Activated T-helper 1 cell treated with anti-CD3 and anti-CD28 coated beads, Interleukin-2, amount 50 U/mL, for 16 hours (primary cell): ENCODE measurements at places on chromosomes 5 and 9.

GRCh38 chr5:67021521-67021920, 175.1 kb downstream of the CD180 start:
- no peak for DNase-seq

DNA sequence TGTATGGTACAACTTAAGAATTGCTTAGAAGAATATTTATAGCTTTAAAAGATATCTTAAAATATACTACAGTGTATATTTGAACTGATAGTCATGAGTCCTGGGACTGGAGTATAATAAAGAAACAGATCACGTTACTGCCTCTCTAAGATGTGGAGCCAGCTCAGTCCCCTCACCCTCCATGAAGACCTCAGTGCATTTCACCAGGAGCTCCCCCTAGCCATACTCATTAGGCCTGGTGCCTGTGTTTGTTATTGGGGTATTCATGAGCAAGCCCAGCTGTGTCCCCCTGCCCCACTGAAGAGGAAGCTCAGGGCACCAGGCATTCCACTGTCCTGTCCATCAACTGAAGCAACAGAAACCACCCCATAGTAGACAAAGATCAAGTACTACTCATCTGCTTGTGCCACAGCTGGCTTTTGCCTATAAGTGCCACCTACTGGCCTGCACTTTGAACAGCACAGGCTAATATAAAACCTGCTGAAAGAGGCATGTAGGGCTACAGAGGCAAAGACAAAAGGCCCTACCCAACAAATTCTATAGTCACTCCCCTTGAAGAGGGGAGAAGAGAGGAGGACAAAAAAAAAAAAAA, 850.2 kb upstream of the NUDT12 start:
- DNase-seq, result no peak

DNA sequence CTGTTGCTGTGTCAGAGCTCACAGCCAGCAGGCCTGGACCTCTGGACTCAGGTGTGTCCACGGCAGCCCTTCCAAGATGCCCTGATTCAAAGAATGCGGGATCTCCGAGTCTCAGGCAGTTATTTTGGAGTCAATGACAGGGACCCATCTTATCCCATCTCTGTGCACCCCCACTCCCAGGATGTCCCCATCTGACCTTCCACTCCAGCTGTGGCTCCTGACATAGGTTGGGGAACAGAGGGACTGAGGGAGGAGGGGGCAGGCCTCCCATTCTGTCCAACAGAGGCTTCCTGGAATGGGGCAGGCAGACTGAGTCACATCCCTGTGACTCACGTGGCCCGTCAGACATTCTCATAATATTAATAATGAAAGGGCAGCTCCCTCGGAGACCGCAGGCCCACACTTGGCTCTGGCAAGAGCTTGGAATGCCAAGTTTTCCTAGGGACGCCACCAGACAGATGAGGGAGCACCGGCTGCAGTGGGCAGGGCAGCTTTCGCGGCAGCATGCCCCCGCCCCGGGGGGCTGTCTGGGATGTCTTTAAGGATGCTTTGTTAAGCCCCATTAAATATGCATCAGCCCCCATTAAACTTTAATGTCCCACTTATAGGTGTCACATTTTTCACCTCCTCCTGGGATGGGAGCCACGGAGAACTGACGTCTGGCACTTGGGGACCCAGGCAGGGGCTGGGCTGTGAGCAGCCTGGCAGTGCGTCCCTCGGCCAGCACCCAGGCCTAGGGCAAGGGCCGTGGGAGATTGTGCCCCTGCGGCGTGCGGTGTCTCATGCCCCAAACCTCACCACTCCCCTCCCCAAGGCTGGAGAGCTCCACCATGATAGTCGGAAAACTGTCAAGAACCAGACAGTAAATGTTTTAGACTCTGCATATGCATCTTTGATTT, 23.6 kb upstream of the FIBCD1 start:
- DNase-seq, result no peak

DNA sequence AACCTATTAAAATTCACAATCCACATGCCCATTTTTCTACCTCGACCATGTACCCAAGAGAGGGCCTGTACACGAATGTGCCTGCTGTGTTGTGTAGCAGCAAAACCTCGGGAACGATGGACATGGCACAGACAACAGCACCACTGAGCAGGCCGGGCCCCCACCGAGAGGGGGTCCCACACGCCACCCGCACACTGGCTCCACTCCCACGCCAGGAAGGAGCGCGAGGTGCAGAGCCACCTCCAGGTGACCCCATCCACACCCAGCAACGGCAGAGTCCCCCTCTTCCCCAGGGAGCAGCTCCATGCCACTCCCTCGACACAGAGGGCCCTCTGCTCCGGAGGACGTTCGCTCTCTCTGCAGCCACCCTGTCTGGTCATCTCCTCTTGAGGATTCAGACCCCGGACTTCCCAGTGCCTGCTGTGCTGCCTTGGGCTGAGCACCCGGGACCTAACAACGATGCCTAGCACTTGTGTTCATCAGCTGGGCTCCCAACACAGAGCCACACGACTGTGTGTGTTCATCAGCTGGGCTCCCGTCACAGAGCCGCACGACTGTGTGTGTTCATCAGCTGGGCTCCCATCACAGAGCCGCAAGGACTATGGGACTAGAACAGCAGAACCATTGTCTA, 25.3 kb upstream of the ADAMTS2 start:
- DNase-seq, result no peak

DNA sequence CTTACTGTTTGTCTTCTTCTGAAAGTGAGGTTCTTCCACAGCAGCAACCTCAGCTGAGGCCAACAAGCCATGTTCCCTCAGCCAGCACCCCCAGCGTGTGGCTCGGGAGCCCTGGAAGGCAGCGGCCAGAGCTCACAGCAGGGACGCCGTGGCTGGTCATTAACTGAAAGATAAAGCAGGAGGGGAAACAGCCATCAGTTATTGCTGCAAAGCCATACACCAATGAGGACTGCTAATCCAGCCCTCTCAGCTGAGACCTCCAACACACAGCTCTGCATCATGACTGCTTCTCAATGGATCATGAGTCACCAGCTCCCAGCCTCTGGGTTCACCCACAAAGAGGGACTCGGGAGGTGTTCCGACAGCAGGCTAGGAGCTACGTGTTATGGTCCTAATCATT, 24.3 kb downstream of the ABCA1 start:
- DNase-seq, result no peak

DNA sequence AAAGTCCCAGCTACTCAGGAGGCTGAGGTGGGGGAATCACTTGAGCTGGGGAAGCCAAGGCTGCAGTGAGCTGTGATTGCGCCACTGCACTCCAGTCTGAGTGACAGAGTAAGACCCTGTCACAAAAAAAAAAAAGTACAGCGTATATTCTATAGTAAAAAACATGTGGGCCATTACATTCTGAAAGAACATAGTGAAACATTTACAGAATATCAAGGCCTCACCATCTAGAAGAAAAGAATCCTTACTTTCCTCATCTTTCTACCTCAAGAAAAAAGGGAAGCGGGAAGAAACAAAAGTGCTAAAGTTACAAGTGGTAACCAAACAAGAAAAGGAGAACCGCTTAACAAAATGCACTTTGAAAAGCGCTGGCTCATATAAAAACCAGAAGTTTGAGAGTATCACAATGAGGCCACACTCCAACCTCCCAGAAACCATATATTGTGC, 5.7 kb upstream of the SYK start:
- no peak for DNase-seq

DNA sequence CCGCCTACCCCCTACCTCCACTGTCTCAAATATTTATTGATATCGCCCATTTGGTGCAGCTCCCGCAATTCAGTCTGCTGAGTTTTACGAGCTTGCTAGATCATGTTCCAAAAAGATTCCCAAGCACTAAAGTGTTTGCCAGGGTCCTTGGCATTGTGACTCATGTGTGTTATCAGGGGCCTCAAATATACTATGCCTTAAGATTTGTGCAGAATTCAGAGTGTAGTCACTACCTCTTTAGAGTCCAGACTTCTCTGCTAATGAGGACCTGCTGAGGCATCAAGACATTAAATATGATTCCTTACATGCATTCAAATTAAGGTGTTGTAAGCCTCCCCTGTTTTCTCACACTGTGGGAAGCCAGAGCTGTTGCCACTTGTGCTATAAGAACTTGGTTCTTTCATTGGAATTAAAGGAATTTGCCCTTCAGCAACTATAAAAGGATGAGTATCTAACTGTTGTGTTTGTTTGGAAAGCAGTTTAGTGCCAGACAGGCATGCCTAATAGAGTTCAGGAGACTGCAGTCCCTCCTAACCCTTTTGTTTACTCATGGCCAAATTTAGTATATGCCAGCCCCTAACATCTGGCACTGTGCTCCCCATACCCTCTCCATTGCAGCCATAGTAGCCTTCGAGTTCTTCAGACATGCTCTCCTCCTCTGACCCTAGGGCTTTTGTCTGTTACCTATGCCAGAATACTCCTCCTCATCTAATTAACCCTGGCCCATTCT, 316.4 kb downstream of the NR3C1 start:
- DNase-seq, result no peak

DNA sequence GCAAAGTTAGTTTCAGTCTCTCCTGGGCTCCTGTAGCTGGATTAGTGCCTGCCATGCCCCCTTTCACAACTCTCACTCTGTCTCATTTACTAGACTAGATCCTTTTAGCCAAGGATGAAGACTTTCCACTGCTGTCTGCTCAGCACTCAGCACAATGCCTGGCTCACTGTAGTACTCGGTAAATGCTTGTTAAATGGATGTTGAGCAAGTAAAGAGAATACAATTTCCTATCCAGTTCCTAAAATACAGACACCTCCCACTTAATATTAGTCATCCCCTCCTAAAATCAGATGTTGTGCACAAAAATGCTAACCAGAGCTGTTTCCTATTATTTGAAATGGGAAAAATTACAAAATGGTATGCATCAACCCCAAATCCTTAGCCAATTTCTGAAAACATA, 195.8 kb downstream of the SREK1 start:
- DNase-seq, result no peak

DNA sequence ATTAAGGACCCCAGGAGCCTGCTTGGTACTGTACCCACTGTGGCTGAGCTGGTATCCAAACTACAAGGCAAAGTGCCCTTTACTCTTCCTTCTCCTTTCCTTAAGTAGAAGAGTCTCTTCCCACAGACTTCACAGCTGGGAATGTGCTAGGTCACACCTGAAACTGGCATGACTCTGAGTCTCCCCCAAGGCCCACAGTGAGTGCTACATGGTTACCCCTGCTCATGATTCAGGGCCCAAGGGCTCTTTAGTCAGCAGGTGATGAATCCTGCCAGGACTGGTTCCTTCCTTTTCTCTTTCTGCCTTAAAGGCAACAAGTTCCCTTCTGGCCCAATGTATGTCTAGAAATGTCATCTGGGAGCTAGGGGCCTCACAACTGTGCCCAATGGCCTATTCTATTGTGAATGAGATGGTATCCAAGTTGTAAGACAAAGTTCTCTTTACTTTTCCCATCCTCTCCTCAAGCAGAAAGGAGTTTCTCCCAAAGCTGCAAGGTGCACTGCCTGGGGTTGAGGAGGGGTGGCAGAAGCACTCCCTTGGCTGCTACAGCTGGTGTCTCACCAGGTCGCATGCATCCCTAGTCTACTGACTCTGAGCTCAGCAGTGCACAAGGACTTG, 134.4 kb downstream of the TMEM38B start:
- DNase-seq, result no peak

- DNase-seq, result no peak
These were observed 144.6 kb downstream of the DOCK2 start for GRCh38 chr5:169781420-169782345.

DNA sequence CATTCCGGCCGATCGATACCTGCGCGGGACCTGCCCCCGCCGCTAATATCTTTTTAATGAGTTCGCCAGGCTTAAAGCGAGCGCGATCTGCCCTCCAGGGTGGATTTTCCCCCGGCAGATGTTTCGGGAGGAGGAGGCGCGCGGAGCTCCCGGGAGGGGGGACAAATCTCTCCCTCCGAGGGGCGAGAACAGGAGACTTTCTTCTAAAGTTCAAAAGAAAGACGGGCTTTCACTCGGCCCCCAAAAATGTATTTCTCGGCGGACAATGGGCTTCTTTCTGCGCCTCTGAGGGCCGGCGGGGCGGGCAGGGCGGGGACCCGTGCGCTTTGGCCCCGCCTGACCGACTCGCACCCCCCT, 4.1 kb upstream of the PRDM12 start:
- DNase-seq, result no peak

GRCh38 chr9:94111446-94111845, 27.2 kb downstream of the PTPDC1 start:
- no peak for DNase-seq

- no peak for DNase-seq
These were observed 56.9 kb downstream of the HOMER1 start for GRCh38 chr5:79456890-79457583.

DNA sequence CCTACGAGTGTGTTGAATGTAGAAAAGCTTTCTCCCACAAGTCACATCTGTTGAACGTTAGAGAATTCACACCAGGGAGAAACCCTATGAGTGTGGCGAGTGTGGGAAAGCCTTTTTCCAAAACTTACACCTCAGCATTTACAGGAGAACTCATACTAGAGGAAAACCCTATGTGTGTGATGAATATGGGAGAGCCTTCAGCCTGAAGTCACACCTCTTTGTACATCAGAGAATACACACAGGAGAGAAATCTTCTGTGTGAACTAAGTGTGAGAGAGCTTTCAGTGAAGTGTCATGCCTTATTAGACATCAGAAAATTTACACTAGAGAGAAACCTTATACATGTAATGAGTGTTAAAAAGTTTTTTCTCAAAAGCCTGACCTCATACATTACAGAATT, 41.8 kb upstream of the GPX3 start:
- no peak for DNase-seq

- DNase-seq, result peak; percentile 36
These were observed 4.4 kb downstream of the SLC25A25 start for GRCh38 chr9:128072144-128073021.

DNA sequence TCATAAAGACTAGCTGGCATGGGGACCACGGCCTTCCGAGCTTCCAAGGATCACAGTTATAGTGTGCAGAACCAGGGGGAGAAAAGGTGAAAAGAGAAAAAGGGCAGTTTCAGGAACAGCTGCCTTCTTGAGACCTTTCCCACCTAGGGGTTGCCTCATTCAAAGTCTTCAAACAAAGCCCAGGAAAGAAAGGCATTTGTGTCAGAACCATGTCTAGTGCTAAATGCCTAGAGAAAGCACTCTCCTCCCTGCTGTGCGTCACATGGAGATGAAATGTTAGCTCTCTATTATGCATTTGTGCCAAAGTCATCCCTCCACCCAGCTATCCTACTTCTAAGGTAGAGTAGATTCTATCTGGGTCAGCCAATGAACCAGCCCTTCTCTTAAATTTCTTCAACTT, 1037.3 kb upstream of the WWC1 start:
- no peak for DNase-seq

DNA sequence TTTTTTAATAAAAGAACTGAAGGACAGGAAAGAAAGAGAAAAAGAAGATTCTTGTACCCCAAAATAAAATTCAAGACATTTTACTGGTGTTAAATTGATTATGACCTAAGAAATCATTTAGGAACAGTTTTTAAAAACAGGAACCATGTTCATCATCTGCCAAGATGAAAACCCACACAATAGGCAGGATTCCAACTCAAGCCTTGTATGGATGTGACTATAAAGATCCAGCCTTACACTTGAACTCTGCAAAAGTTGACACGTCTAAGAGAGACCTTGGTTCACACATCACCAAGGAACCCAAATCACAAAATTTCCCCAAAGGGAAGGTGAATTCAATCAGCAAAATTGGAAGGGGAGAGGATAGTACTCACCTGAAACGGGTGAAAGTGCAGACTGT, 82.6 kb downstream of the SMIM23 start:
- DNase-seq, result no peak
